ENCODE measurements at places on chromosomes 7 and 10.

- DNase-seq, result no peak
Measured at GRCh38 chr7:12554351-12554750, 16.2 kb upstream of the SCIN start.

DNA sequence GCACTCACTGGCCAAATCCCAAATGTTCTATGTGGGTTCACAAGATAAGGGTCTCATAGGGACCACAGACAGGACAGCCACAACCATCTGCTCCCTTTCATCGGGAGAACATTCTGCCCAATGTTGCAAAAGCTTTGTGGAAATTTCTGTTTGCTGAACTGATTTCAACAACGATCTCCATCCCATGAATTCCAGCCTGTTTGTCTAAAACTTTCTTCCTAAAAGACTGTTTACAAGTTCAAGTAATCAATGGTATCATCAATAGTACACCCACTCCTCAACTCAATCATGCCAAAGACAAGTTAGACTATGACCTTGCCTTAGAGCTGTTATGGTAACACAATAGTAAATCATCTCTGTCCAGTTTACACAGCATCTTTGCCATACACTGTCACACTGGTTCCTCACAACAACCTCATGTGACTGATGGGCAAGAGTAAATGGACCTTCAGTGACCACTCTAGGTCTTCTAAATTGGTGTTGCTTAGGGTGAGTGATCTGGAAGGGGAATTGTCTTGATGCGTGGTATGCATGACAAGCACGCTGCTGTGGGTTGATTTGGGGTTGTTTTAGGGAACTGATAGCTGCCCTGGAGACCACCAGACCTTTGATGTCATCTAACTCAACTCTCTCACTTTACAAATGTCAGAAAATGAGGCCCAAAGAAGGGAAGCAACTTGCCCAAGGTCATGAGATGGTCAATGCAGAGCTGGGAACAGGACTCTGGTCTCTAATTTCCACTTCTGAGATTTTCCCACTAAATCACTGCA lies 95.1 kb downstream of the PPP1R3C start:
- no peak for DNase-seq

DNA sequence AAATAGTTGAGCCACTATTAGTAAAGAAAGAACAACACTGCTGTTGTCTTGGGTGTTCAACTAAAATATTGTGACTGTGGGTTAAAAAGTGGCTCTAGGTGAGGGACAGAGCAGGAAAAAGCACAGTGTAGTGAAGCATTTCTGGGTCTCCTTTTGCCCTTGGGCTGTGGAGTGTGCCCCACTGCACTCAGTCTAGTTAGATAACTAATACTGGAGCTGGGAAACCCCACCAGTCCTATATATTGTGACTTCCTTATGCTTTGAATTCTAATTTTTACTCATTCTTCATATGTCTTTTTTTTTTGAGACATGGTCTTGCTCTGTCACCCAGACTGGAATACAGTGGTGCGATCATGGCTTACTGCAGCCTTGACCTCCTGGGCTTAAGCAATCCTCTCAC lies 195.1 kb downstream of the EXOC4 start:
- no peak for DNase-seq

DNA sequence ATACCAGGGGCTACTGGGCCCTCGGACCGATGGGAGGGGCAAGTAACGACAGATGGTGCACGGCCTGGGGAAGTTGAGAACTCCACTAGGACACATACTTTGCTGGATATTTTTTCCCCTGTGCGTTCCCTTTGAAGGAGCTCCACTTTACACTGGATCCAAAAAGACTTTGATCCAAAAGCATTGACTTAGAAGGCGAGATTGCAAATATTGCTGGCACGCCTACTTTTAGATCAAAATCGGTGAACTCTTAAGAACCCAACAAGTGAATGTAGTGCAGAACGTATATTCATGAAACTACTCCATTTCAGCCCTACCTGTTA lies 436 bp upstream of the SLC25A13 start:
- DNase-seq, result no peak

- DNase-seq, result no peak
Measured at GRCh38 chr10:100987685-100988049, 324 bp downstream of the TWNK start.

DNA sequence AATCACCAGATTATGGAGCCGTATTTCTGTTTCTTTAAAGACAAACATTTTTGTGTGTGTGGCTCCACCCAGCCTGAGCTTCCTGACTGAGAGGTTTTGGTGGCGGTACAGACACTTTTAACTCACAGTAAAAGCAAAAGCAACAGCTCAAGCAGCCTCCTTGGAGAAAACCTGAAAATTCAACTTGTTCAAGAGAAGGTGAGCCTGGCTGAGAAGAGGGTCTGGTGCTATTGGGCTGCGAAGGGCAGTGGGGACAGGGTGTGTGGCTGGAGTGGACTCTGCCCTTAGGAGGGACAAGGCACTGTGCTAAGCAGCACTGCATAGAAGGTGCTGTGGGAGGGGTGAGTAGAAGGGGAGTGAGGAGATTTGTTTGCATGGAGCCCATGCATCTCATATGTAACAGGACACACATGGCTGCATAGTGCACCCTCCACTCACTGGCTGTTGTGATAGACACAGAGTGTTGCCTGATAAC lies at the start of gene GIMAP7:
GIMAP7 (plus strand) TSS at position 125 of the 475 bp plus-strand sequence. CDS start 5,103 bp downstream, outside the sequence.
- DNase-seq, result peak; percentile 77

DNA sequence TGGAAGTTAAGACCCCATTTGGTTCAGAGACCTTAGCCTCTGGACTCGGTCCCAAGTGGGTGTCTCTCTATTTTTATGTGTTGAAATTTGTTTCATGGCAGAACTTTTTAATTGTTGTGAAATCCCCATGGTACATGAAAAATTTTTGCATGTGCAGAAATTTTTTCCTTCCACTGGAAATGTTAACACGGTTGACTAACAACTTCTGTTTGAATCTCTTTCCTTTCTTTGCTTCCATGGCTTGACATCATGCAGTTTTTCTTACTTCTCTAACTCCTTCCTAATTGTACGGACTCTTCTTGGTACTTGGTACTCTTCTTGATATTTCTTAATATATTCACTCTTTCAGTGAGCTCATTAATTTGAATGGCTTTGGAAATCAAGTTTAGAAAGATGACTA lies 18.3 kb downstream of the MDFIC start:
- no peak for DNase-seq

- DNase-seq, result no peak
Measured at GRCh38 chr10:100167553-100168312, 18.1 kb downstream of the ERLIN1 start.

GRCh38 chr10:27241010-27241651 lies 534 bp upstream of the ACBD5 start:
- DNase-seq, result no peak

DNA sequence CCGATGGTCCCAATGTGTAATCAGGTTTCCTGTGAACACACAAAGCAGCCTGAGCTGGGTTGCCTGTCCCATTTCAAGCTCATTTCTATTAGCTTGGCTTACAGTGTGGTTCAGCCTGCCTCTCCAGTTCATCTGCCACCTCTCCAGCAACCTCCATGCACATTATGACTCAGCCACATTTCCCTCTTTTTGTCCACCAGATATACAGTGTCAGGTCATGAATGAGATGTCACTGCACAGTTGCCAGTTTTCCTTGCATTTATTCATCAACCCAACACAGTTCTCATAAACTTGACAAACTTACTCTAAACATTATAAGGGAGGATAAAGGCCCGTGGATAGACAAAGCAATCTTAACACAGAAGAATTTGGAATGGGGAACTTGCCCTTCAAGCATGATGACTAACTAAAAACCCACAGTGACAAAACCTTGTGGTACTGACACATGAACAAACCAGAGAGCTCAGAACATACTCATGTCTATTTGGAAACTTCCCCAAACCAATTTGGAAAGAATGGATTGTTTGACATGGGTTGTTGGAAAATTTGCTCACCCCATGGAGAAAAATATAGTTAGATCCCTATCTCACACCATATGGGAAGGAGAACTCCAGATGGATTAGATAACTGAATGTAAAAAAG lies 2.5 kb upstream of the CFAP58 start:
- DNase-seq, result peak; percentile 69

GRCh38 chr7:79403451-79403850 lies 50.0 kb downstream of the MAGI2 start:
- DNase-seq, result no peak

GRCh38 chr7:29150856-29151255 lies 4.5 kb upstream of the CPVL start:
- DNase-seq, result no peak

- no peak for DNase-seq
Measured at GRCh38 chr10:109933984-109934565, 10.8 kb upstream of the XPNPEP1 start.

DNA sequence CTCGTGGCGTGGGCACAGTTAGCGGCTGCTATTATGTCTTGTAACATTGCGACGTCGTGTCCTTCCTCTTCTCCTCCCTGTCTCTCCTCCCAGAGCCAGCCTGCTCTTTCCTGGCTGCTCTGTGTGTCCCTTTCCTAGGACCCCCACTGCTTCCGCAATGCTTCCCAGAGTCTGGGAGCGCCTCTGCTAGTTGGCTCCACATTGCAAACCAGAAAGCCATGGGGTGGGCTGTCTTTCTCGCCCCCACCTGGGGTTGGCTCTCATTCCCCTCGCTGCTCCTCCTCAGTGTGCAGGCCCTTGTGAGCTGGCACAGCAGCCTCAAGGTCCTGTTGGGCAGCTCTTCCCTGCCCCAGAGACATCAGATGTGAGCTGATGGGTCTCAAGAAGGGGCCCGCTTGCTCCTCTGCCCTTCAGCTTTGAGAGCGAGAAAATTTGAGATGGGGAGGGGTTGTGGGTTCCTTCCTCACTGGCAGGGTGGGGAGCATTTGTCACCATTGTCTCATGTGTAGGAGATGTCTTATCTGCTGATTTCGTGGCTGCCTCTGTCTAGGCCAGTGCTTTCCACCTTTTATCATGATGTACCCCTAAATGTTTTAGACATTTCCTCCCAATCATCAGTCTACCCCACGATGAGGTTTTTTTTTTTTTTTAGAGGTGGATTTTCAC lies 3.3 kb downstream of the ADAMTS14 start:
- DNase-seq, result no peak

DNA sequence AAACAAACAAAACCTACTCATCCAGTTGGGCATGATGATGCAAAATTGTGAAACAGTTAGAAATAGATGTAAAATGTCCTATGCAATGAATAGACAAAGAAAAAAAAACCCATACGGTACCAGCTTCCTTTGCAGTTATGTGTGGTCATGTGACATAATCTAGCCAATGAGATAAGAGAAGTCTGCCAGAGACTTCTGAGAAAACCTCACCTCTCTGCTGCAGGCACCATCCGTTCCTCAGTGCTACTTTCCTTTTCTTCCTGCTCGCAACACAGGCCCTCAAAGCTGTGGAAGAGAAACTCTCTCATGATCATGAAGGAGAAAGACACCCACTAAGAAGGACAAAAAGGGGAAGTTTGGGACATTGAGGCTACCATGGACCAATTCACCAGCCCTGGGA lies 76.8 kb upstream of the CARD11 start:
- DNase-seq, result peak; percentile 39

GRCh38 chr10:132360766-132361447 lies 28.9 kb downstream of the LRRC27 start:
- DNase-seq, result peak; percentile 30

DNA sequence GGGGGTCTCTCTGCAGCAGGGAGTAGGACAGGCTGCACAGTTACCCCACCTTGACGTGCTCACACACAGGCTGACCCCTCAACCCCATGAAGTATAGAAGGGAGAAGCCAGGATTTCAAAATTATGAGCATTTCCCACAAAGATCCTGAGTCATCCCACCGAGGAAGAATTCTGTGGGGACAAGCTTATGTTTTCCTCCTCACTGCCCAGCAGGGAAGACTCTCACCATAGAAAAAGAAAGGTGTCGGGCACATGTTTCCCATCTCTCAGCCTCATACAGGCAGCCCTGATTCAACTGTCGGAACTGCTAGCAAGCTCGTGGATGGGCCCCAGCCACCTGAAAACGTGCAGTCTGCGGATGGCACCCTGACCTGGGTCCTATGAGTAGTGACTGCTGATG lies 499.7 kb upstream of the MKI67 start:
- DNase-seq, result no peak

- no peak for DNase-seq
Measured at GRCh38 chr10:12699781-12700556, 301.5 kb downstream of the CCDC3 start.

GRCh38 chr10:70234668-70235447 lies 1.6 kb upstream of the PPA1 start:
- peak; percentile 36 for DNase-seq

GRCh38 chr7:19369806-19370205 lies 224.6 kb upstream of the FERD3L start:
- no peak for DNase-seq

- DNase-seq, result peak; percentile 36
Measured at GRCh38 chr7:5594616-5595544, 171.2 kb upstream of the TNRC18 start.

DNA sequence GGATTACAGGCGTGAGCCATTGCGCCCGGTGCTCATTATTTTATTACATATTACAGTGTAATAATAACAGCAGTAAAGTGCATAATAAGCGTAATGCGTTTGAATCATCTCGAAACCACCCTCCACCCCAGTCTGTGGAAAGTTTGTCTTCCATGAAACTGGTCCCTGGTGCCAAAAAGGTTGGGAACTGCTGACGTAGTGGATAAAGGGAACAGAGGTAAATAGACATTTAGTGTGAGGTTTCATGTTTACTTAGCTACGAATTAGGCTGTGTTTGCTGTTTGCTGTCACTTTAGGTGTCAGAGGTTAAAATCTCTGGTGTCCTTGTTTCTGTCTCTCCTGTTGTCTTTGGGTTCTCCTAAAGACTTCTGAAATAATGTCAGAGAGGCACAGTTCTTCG lies 60.3 kb upstream of the SLC39A12 start:
- no peak for DNase-seq

DNA sequence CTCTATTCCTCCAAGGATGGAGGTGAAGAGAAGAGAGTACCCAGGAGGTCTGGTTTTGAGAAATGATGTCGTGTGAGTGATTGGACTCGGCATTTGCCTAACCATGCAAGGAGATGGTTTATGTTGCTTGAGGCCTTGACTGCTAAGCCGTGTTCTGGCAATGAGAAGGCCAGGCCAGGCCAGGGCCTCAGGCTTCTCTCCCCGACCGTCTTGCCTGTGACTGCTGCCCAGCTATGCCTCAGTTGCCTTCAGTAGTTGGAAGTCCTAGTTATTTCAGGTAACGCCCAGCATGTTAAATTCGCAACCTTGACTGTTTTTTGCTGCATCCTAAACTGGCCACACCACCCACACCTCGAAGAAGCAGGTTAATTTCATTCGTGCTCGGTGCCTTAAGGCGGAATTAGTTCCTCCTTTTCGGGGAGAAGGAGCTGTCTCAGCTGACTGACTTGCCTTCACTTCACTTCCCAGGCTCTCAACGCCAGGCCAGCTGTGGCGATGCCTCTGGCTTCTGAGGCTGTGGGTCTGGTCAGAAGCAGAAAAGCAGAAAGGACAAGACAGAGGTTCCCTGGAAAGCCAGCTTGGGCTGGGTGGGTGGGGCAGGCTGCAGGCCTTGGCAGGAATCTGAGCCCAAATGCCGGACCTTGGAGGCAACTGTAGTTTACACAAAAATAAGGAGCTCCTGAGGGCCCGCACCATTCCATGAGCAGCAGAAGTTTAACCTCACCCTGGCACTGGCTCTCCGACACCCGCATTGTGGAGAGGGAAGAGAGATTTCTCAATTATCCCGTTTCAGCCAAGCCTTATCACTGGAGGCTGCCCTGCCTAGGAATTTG lies 61.9 kb upstream of the SAMD8 start:
- DNase-seq, result no peak

- DNase-seq, result no peak
Measured at GRCh38 chr7:157428554-157428945, 91.7 kb downstream of the DNAJB6 start.

GRCh38 chr7:158957510-158957906 lies 101.2 kb downstream of the DYNC2I1 start:
- no peak for DNase-seq
